ENCODE measurements at places on chromosomes 6 and 20. TPM values are rescaled to one million over a fixed set of nuclear protein-coding genes. Genes with fewer than 3 reads are reported as not detected.

DNA sequence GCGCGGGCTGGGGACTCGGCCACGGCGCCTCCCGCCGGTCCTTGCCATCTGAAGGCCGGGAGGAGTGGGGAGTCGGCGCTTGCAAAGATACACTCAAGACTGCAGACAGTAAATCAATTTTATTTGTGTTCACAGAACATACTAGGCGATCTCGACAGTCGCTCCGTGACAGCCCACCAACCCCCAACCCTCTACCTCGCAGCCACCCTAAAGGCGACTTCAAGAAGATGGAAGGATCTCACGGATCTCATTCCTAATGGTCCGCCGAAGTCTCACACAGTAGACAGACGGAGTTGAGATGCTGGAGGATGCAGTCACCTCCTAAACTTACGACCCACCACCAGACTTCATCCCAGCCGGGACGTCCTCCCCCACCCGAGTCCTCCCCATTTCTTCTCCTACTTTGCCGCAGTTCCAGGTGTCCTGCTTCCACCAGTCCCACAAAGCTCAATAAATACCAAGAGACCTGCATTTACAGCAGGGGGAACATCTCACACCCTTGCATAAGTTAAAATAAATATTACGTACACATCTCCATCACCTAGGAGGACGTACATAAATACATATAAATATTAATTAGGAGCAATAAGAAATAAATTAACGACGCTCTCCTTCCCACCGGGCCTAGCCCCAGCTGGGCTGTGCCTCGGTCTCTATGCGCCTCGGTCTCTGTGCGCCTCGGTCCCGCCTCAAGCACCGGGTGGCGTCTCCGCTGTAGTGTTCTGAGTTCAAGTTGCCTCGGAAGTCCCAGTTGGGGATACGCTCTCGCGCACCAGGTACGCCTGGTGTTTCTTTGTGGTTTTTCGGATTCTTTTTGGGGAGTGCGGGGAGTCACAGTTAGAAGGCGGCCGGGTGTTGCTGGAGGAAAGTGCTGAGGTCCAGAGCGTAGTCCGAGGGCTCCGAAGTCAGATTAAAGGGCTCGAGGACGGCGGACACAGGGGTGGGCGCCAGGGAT, 889 bp upstream of the FLOT1 start:
- DNase-seq, result peak; percentile 44

DNA sequence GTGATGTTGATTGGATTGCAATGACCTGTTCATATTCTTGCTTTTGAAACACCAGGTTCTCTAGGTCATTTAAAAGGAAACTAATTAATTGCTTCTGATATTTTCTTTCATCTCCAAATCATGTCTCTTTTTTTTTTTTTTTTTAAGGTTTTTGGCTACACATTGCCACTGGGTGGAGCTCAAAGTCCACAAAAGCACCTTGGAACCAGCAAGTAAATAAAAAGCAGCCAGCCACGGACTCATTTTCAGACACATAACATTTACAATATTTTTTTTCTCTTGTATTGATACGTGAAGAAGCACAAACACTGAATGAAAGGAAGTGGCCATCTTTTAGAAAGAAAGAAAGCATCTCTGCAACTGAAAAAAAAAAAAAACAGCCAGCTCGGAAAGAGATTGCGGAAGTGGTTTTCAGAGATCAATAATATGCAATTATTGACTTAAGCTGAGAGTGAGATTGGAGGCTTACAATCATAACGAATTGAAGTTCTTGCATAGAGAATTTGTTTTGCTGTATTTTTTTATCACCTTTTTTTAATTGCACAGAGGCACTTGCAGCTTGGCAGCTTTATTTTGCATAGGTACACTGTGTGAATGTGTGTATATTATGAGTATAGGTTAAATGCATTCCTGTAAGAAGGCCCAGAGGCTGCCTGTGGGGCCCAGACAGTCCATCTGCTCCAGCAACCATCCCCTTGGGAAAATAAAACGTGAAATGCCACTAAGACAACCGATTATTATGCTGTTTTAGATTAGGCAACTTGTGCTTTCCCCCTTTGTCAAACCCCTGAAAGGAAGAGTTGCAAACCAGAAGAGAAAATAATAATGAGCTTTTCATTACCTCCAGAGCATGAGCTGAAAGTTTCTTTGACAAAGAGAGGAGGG, 28.2 kb downstream of the CGA start:
- DNase-seq, result peak; percentile 78

DNA sequence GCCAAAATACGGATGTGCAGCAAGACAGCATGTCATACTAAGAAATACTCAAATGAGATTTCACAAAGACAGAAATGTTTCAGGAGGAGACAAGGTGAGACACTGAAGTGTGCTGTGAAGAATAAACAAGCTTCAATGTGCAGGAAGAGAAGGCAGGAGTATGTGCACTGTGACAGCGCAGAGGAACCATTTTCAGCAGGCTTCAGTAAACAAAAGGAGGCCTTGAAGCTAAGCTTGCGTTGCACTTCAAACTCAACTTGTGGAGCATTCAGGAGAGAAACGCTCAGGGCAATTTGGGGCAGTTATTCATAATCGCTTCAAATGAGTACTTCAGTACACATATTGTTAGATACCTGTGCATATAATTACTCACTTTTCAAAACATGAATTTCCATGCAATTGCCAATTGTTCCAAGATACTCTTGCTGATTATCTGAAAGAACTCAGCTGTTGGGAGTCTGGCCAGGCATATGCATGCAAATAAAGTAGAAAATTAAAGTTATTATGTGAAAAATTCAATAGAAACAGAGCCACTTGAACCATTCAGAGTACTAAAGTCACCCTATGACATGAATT, 234.2 kb upstream of the OPRM1 start:
- DNase-seq, result no peak

The NAPB gene
- 3.7 TPM for total RNA-seq

- DNase-seq, result no peak
Observed at GRCh38 chr6:121896771-121897170, 461.3 kb downstream of the GJA1 start.

GRCh38 chr20:50317609-50318008, 127.0 kb downstream of the CEBPB start:
- no peak for DNase-seq

DNA sequence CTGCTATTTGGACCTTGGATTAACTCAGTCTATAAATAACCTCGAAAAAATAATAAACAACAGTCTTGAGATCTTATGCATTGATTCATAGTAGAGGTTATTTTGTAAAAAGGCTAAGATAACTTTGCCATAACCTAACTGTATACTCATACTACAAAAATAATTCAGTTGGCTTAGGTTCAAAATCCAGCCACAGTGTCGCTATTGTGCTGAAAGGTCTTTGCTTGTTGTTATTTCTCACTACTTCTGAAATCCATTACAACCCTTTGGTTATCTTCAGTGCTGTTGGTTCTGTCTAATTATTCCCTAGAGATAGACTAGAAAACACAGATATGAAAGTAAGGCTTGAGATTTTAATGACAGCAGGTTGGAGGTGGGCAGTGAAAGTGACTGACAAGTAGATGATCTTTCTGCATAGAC, 74.4 kb downstream of the MKKS start:
- no peak for DNase-seq

DNA sequence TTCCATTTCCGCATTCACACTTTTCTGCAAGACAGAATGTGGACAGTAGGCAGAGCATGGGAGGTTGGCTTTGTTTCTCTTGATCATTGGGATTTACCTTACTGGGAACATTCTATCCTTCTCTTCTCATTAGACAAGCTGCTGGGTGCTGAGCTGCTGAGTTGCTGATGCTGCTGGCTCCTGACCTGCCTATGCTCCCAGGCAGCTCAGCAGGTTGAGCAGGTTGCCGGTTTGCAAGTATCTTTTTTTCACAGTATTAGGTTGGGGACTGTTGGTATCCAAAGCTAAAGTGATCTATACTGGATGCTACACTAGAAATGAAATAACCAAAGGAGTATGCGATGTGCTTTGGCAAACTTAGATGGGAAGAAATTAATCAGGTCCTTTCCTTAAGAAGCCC, 23.7 kb upstream of the ADGRF4 start:
- DNase-seq, result no peak

The TFAP2A gene
- total RNA-seq, result 2.3 TPM

DNA sequence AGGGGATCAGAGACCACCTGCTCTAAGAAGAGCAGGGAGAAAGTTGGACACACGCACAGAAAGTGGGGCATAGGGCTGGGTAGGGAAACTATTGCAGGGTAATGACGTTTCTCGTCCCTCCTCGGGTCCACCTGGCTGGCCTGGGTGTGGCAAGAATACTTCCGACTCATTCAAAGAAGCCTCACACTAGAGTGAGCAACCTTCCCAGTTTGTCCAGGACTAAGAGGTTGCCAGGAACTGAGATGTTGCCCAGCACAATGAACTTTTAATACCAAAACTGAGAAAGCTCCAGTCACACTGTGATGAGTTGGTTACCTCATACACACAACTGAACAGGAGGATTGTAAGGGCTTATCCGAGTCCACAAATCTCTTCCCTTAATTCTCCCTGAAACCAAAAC, 74.5 kb upstream of the ADGRF1 start:
- DNase-seq, result no peak

GRCh38 chr6:157649311-157650260, 173.5 kb upstream of the SNX9 start:
- peak; percentile 62 for DNase-seq

The HLA-DRB5 gene
- total RNA-seq, result not detected

The ULBP1 gene
- not detected for total RNA-seq

The CDH4 gene
- total RNA-seq, result 8.8 TPM

DNA sequence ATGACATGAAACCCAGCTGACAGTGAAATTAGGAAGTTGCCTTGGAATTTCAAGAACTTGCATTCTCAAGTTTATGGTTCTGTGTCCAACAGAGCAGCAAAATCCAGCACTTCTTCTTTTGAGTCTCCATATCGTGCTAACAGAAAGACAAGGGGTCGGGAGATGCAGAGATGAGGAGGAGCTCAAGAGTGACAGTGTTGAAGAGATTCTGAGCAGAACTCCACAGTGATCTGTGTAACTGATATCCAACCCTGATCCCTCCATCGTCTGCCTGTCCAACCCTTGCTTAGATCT, 21.2 kb upstream of the BTN1A1 start:
- no peak for DNase-seq

The C20orf204 gene
- total RNA-seq, result 1.8 TPM

GRCh38 chr20:57006411-57007170, 259.9 kb downstream of the BMP7 start:
- no peak for DNase-seq

The RTN4IP1 gene
- total RNA-seq, result 24.3 TPM

- DNase-seq, result no peak
Observed at GRCh38 chr6:32945108-32945760, 4.4 kb upstream of the HLA-DMB start.

The LPA gene
- not detected for total RNA-seq

GRCh38 chr20:46695892-46696291, 6.6 kb upstream of the TP53RK start:
- no peak for DNase-seq

The FAM135A gene
- 25.9 TPM for total RNA-seq

DNA sequence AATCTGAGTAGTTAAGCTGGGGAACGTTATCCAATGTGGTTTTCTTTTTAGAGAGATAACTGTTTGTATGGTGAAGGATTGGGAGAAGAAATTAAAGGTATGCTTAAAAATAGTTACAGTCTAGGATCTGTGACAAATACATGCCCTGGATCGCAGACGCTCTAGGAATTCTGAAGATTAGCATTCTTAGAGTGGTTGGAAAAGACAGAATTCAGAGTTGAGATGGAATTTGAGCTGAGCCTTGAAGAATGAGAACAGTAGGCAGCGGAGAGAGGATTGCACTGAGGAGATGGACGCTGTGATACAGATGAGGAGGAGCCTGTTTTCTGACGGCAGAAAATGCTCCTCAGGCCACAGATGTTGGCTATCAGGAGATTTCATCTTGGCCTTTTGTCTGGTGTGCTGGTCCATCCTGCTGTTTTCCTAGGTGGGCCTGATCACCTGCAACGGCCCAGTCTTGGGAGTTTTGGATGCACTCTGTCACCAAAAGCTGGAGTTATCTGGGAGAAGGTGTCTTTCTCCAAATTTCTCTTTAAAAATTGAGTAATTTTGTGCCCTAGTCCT, 48.3 kb upstream of the KIF25 start:
- no peak for DNase-seq

All from G401 (cell line).